NCI-H2029 treated with DMSO at 0.1 percent for 48 hours (cell line): ENCODE measurements at places on chromosomes 2 and 18.

DNA sequence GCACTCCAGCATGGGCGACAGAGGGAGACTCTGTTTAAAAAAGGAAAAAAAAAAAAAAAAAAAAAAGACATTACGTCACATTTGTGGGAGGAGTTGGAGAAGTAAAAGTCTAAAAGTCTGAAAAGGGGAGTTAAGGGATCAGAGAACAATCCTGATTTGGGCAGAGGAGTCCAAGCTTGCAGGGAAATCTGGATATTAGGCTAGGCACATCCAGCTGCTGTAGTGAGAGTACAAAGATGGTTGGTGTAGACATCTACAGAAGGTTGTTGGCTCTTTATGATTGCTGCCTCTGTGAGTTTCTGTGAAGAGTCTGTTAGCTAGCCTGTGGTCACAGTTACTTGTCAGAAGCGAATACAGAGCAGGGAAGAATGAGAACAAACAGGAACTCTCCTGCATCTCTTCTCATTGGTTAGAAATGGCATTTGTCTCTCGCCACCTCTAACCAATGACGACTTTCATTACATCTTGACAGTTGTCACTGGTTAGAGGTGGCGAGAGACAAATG, 3.3 kb upstream of the OSBPL6 start:
- no peak for DNase-seq

GRCh38 chr18:9742524-9743131, 34.5 kb downstream of the RAB31 start:
- DNase-seq: no peak

- DNase-seq: no peak
Observed at GRCh38 chr2:127575185-127575765, 39.8 kb downstream of the MYO7B start.

- DNase-seq: no peak
Observed at GRCh38 chr18:3472681-3473544, 22.9 kb downstream of the TGIF1 start.

- DNase-seq: no peak
Observed at GRCh38 chr2:217803653-217803960, 199.2 kb downstream of the TNS1 start.
